HCT116 (cell line): ENCODE measurements at places on chromosomes 11 and 22. TPM values are rescaled to one million over a fixed set of nuclear protein-coding genes. Genes with fewer than 3 reads are reported as not detected.

TRIM68 gene
- 8.3 TPM for total RNA-seq

OR5P2 gene
- not detected for total RNA-seq

LRFN4 gene
- 55.4 TPM for total RNA-seq

CDC42BPG gene
- total RNA-seq, result 30.1 TPM

SCARF2 gene
- total RNA-seq, result 2.5 TPM

MAPK8IP2 gene
- total RNA-seq, result 6.4 TPM

CTNND1 gene
- 157 TPM for total RNA-seq

TESMIN gene
- total RNA-seq, result 24.8 TPM

CAPN5 gene
- 8.6 TPM for total RNA-seq

PNPLA5 gene
- 2.9 TPM for total RNA-seq

KRTAP5-1 gene
- not detected for total RNA-seq

GRM5 gene
- not detected for total RNA-seq

KIF18A gene
- 50.7 TPM for total RNA-seq

MLC1 gene
- total RNA-seq, result not detected

ALG9 gene
- 23.7 TPM for total RNA-seq

CDC42EP2 gene
- total RNA-seq, result 15.4 TPM

C11orf42 gene
- total RNA-seq, result not detected

OR6X1 gene
- not detected for total RNA-seq

JAML gene
- 0.30 TPM for total RNA-seq

TRPC6 gene
- not detected for total RNA-seq

PEX26 gene
- total RNA-seq, result 26.4 TPM

C11orf87 gene
- total RNA-seq, result 0.05 TPM

PATE2 gene
- not detected for total RNA-seq
